Right atrium auricular region (tissue), 2 donors: ENCODE measurements at places on chromosomes 4 and X. TPM values are rescaled to one million over a fixed set of nuclear protein-coding genes. Genes with fewer than 3 reads are reported as not detected.

DNA sequence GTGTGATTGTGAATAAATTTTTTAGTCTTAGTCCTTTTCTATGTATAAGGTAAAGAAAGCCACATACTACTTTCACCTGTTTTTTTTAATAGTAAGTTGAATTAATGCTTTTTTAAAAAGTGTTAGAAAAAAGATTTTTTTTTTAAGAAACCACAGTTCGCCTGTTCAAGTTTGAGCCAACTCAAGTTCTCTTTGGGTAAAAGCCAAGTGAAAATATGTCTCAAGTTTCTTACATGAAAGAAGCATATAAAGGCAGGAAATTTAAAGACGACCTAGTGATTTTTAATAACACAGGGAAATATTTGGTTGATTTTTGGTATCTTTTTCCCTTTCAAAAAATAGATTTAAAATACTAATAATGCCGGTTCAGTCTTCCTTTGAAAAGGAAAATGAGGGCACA, 369.9 kb upstream of the NR3C2 start:
- DNase-seq, result no peak

DNA sequence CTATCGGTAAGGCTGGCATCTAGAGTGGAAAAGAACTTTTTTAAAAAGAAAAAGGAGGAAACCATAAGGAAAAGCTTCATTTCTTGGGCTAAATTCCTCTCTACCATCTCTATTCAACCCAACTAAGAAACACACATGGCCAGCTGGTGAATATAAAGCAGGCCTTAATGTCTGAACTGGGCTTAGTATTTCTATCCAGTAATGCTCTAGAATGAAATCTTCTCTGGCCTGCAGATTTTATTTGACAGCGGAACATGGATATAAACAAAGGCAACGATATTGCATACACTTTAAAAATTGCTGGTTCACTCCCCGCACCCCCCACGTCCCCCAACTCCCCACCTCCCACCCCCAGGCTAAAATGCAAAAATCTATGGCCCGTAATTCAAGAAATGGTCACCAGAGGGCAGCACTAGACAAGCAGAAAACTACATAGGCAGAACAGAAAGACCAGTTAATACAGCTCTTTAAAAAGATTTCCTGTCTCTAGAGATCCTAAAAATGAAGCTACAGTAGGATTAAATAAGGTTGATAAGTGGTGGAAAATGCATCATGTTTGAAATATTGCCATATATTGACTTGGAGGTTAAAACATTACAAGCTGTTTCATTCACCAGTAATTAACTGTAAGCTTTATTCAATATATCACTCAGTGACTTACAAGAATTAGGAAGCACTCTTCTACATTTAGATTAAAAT, 155.2 kb upstream of the GALNT7 start:
- DNase-seq, result no peak

GRCh38 chr4:185761352-185762235, 50.4 kb downstream of the SORBS2 start:
- DNase-seq, result no peak

DNA sequence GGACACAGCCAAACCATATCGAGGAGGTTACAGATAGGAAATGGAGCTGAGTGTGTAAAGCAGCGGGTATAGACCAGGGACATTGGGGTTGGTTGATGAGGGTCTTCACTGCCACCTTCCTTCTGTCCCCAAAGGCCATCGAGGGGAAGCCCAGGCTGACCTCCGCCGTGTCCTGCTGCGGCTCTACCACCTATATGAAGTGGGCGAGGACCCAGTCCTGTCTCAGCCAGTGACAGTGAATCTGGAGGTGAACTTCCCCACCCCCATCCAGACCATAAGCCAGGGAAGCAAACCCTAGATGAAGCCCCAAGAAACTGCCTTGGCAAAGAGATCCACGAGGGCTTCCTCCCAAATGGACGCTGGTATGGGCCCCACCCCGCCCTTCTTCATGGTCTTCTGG, 23.2 kb upstream of the MRFAP1 start:
- no peak for DNase-seq

- DNase-seq, result no peak
These were observed 72.6 kb upstream of the TRIM2 start for GRCh38 chr4:153131596-153131995.

- no peak for DNase-seq
These were observed 142.9 kb upstream of the MBNL3 start for GRCh38 chrX:132631579-132632232.

- no peak for DNase-seq
These were observed 751 bp upstream of the RGS12 start for GRCh38 chr4:3291969-3292570.

GRCh38 chr4:26471890-26472289, 18.4 kb downstream of the CCKAR start:
- no peak for DNase-seq

GRCh38 chrX:97860226-97860625, 976.5 kb downstream of the RPA4 start:
- DNase-seq, result no peak

- no peak for DNase-seq
These were observed 170.2 kb downstream of the RAPGEF2 start for GRCh38 chr4:159273141-159273438.

DNA sequence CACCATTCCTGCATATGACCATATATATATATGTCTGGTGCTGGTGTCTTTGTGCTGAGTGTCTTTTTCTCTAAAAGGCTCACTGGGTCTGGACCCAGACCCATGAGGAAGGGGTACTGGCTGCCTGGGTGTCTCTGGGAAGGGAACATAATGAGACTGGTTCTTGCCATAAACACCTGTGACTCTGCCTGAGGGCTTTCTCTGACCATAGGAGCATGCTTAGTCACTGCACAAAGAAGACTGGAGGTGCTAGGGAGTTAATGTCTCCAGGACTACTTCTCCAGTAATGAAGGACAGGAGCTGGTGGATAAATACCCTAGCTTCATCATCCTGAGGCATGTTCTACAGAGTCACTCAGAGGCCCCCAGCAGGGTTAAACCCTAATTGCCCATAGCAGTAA, 47.1 kb upstream of the CASK start:
- DNase-seq, result no peak

DNA sequence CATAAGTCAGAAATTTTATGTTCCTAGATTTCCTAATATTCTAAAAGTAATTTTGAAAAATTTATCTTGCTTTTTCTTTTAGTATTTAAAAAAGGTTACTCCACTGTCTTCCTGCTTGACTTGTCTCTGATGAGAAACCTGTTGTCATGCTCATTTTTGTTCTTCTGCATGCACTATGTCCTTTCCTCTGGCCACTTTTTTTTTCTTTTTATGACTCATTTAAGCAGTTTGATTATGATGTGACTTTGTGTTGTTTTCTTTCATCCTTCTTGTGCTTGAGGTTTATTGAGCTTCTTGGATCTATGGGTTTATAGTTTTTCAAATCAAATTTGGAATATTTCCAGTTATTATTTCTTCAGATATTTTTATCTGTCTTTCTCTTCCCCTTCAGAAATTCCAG, 12.0 kb upstream of the UFSP2 start:
- no peak for DNase-seq

GRCh38 chr4:20288846-20289512, 37.3 kb downstream of the SLIT2 start:
- DNase-seq, result no peak

DNA sequence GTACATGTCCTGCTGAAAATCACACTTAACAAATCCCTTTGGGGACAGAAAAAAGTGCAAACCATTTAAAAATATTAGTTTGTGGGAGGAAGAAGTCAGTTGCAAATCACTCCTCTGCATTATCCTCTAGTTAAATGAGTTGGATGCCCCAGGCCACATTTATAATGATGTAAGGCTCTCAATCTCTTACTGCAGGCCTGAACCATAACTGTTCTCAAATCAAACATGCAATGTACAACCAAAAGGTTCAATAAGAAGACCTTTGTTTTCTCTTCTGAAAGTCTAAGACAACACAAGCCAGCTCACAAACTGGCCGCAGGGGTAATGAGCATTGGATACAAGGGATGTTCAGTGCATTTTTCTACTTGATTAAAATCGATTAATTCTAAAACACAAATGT, 39.7 kb downstream of the IGFBP7 start:
- DNase-seq, result no peak

- DNase-seq, result no peak
These were observed 323.6 kb downstream of the BCOR start for GRCh38 chrX:39773923-39774773.

DNA sequence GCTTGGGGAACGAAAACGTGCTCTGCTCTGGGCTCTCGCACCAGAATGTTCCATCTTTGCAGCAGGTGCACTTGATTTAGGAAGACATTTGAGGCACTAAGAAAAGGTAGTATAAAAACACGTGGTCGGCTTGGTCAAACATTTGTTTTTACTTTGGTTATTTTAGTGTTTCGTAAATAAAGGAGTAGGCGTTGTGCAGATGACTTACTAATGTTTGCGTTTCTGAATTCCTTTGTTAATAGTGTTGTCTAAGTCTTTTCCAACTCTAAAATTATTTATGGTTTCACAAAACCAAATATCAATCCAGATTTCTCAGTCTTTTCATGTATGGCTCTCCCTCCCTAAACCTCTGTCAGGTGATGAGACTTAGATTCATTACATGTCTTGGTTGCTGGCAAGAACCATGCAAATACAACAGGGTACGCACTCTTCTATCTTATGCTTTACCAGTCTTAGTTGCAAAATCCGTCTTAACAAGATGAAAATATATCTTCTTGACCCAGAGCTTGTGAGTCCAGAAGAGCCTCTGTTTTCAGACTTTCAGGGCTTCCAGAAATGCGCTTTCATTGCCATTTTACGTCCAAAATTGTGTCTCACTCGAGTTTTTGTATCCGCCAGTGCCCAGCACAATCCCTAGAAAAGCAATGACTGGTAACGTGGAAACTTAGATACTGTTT, 686 bp downstream of the MTHFD2L start:
- no peak for DNase-seq

GRCh38 chr4:83217721-83218522, 66.7 kb downstream of the COQ2 start:
- DNase-seq, result no peak

DNA sequence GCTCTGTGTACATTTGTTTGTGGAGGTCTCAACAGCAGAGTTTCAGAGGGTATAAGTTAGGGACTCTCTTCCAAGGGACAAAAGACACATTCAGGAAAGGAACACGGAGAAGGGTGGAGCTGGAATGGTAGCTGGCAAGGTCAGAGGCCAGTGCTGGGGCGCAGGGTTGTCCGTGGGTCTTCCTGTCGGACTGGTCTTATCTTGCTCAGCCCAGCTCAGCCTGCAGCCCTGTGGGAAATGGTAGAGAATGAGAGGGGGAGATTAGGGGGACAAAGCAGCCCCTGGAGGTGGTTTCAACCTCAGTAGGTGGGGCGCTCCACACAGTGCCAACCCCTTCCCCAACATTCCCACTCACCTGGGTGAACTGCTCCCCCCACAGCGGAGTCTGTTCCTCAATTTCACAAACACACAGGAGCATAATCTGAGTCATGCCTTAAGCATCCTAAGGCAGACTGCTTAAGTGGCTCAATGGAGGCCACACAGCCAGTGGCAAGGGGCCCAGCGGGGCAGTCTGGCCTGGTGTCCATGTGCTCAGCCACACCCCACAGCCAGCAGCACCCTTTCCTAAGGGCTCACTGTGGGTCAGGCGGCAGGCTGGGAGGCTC, 6.9 kb upstream of the HDAC6 start:
- DNase-seq, result no peak

DNA sequence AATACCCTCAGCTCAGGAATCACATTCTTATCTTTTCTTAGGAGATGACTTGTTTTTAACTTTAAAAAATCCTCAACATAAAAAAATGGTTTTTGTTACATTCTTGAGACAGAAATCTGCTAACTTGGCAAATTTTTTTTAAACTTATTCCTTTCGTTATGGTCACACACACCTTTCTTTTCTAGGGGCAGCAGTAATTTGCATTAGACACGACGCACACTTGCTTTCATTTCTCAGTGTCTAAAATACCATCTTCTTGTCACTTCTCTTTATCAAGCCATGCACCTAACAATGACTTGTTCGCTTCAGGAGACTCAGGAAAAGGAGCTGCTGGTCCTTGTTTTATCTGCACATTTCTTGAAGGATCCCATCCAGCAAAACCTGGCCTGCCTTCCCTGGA, 112.6 kb upstream of the TBL1X start:
- DNase-seq, result no peak

GRCh38 chr4:7705062-7705461, 234.6 kb downstream of the AFAP1 start:
- DNase-seq, result no peak

CD38 gene
- total RNA-seq, result 4.9 TPM

RGN gene
- total RNA-seq, result 14.1 TPM
